CD4-positive, alpha-beta T cell treated with Interferon gamma for 1 hour (primary cell): ENCODE measurements at places on chromosomes 12 and 14.
A peak's percentile ranks its signal among the peaks of the same experiment; 100 is the strongest.

DNA sequence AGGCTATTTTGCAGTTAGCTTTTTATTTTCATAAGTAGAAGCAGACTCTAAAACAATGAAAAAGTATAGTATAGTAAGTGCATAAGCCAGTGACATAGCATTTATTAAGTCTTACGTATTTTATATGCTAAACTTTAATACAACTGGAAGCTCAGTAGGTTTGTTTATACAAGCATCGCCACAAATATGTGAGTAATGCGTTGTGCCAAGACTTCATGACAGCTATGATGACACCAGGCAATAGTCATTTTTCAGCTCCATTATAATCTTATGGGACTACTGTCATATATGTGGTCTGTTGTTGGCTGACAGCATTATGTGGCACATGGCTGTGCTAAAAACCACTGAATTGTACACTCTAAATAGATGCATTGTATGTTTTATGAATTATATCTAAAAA lies 40.3 kb downstream of the SLC38A2 start:
- DNase-seq = no peak

- peak; percentile 86 for DNase-seq
Observed at GRCh38 chr12:124914392-124915238, at the start of gene UBC. Gene UBC, minus strand, starts transcription at chr12:124914650. Its CDS starts 879 bp downstream, at chr12:124913771.

DNA sequence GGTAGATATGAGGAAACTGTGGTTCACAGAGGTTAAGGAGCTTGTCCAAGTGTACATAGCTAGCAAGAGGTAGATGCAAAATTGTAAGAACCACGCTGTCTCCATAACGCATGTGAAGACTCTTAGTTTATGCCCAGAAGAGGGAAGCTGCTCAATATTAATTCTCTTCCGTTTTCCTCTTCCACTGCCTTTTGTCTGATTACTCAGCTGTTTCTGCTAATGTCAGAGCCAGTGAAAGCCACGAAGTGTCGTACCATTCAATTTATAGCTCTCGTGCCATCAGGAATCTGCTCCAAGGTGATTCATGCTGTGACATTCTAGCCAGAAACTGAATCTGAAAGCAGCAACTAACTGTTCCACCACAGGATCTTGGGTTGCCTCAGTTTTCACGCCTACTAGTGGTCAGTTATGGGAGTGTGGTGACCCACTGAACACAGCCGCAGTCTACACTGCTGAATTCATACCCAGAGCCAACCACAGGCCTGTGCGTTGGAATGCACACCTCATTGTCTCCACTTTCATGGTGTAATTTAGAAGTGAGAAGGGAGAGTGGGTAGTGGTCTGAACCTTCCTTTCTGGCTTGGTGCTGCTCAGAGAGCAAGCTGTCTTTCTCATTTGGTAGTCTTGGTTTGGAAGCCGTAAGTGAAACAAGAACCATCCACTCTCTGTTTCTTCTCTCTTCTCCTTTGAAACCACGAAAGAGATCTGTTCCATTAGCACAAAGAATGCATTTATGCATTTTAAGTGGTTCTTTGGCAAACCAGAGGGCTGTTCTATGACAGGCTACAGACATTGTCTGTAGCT lies 74.2 kb upstream of the NAP1L1 start:
- peak; percentile 57 for DNase-seq

DNA sequence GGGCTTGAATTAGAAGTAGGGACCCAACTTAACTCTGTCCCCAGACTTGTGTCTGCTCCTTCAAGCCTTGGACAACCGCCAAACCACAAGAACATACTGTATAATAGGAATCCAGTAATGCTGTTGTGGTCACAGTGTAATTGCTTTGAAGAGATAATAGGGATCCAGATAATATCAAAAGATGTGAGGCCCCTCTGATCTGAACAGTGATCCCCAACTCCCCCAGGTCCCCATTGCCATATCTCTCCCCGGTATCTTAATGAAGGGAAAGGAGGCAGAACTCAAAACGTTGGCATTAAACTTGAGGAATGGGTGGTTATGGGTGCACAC lies 8.5 kb upstream of the PLEKHH1 start:
- no peak for DNase-seq

DNA sequence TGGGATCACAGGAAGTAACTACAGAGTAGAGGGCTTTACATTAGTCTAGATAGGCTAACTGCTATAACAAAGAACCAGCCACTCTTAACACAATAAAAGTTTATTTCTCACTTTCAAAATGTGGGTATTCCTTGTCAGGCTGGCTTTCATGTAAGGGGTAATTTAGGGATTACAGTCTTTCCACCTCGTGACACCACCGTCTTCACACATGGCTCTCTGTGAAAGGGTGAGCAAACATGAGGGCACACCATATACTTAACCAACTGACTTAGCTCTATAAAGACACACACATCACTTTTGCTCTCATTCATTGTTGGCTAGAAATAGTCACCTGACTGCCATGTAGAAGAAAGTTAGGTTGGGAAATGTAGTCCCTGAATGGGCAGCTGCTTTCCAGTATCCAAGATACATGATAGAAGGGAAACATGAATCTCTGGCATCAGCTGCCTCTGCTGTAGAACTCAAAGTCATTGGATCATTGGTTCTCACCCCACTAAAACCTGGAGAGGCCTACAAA lies 66.1 kb upstream of the CRY1 start:
- no peak for DNase-seq

GRCh38 chr14:24171422-24172260 lies at the start of gene REC8:
Gene REC8, plus strand, starts transcription at chr14:24172080. Its CDS starts 473 bp downstream, at chr14:24172553.
- DNase-seq = peak; percentile 87

DNA sequence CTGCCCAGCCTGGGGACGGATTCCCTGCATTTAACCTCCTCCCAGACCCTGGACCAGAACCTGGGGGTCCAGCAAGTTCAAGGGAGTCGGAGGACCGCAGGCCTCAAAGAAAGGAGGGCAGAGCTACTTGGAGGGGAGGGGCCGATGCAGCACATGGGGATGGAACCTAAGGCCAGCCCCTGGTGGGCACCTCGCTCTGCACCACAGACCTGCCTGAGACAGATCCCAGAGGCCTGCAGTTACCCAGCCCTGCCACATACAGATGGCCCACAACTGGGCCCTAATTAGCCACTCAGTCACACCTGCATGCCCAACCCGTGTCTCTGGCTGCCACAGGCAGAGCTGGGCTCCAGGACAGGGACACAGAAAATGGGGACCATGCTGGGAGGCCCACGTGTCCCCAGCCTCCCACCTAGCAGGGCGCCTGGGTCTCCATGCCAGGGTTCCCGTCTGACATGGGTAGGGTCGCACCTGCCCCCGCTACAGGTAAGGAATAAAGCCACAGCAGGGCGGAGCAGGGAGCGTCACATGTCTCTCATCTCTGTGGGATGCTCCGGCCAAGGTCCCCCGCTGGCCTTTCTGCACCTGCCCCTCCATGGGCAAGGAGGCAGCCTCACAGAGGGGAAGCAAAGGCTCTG lies 16.7 kb downstream of the AKT1 start:
- DNase-seq = no peak

- no peak for DNase-seq
Observed at GRCh38 chr14:70722418-70722817, 80.7 kb downstream of the TTC9 start.

DNA sequence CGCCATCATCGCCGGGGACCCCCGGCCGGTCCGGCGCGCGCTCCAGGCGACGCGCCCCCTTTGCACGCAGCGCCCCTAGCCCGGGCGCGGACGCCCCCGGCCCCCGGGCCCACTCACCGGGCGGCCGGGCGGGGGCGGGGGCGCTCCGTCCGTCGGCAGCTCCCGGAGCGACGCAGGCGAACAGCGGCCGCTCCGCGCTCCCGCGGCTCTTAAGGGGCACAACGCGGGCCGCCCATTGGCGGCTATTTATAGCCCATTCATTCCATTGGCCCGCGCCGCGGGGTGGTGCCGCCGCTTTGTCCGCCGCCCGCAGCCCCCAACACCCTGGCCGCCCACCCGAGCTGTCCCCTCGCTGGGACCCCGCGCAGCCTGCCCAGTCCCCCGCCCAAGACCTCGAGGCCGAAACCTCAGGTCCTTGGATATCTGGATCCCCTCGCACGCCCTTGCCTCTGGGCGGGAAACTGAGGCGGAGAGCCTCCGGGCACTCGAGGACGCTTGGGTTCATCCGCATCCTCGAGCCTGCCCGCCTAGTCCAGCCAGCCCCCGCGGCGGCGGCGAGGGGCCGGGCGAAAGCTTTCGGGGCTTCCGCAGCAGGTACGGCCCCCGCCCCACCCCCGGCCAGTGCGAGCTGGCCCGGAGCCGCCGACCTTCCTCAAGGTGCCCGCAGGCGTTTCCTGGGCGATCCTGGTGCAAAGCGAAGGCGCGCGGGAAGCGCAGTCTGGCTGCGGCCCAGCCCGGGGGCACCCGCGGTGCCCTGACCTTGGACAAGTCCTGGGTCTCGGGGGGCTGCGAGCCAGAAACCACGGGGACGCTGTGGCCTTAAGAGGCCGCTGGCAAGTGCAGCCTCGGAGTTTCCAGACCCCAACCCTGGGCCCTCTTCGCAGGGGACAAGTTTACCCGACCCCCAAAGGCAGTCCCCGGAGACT lies at the start of gene CKB:
TSS of gene CKB (minus strand) at position 182 of the 926 bp plus-strand sequence. CDS start 337 bp downstream, outside the sequence.
- peak; percentile 20 for DNase-seq

- no peak for DNase-seq
Observed at GRCh38 chr14:31932675-31933074, 144.4 kb upstream of the ARHGAP5 start.

GRCh38 chr12:103012884-103013283 lies 55.4 kb downstream of the ASCL1 start:
- DNase-seq = no peak

DNA sequence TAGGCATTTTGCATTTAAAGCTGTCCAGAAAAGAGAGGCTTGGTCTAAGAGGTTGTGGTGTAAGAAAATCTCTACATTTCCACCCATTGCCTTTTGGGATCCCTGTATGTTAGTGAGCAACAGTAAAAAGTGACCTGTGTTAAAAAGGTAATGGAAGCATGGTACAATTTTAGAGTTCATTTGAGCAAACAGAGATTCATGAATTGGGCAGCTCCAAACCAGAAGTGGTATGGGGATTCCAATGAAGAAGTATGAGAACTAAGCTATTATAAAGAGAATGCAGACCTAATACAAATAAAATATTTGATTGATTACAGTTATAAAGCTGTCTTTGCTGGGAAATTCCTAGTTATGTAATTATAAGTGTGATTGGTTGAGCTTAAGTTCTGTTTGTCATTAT lies 907.0 kb downstream of the DIO2 start:
- no peak for DNase-seq

GRCh38 chr12:3464561-3464960 lies 26.4 kb upstream of the PRMT8 start:
- DNase-seq = no peak

- DNase-seq = no peak
Observed at GRCh38 chr14:49303946-49304516, 282.1 kb downstream of the RPS29 start.
